Mesothelial cell of epicardium (in vitro differentiated cells): ENCODE measurements at places on chromosomes 3 and 15.

- no peak for DNase-seq
Measured at GRCh38 chr3:58260261-58260731, 22.7 kb downstream of the ABHD6 start.

- DNase-seq, result no peak
Measured at GRCh38 chr3:173217127-173217526, 76.1 kb upstream of the SPATA16 start.

DNA sequence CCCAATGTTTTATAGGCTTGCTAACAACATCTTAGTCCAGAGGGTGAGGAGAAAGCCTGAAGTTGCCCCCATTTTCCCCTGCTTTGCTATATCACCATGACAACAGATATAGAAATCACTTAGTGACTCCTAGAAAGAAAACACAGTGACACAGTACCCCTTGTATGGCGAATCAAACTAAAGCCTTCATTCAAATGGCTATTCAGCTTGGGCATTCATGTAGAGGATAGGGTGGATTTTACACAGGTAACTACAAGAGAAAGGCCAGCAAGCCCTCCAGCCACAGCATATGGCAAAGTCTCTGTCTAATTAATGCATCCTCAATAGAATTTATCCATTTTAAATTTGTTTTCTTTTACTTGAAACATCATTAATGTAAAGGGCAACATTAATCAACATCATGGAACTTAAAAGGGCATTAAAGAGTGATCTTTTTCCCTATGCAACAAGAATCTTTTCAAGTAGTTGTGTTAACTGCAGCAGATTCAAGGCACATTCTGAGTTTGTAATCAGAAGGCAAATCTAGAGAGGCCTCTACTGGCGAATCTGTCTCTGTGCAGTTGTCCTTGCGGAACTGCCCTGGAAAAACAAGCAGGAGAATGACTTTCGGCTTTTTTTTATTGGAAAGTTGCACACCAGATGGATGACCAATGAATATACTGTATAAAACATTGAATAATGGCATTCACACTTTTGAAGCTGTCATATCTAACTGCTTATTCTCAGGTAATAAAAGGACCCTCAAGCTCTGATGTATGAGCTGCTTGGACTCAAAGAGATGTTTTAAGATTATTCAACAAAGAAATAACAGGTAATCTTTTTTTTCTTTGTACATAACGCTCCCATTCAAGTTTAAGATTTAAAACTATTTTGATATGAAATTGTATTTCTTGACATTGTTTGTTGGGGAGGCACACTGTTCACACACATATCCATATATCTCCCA, 621.7 kb upstream of the AGTR1 start:
- DNase-seq, result no peak

DNA sequence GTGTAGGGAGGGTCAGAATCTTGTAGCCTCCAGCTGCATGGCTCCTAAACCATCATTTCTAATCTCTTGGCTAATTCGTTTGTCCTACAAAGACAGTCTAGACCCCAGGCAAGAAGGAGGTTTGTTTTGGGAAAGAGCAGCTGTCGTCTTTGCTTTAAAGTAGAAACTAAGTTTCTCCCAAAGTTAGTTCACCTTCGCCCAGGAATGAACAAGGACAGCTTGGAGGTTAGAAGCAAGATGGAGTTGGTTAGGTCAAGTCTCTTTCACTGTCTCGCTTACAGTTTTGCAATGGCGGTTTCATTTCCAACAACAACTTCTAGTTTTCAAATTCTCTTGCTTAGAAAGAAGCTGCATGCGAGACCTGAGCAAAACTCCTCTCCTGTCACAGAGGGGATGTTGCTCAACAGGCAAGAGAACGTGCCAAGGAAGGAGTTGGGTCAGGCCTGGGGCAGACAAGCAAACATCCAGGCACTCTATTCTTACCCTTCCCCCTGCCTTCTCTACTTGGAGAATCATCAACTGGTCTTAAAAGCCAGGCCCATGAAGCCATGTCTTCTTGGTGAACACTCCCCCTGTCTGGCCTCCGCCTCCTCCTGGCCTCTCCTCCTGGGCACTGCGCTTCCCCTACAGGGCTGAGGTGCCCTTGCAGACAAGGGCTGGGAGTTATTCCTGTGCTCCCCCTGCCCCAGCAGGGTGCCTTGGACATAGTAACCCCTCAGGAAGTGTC, 57.6 kb downstream of the TMEM44 start:
- DNase-seq, result no peak

- DNase-seq, result no peak
Measured at GRCh38 chr15:52200831-52201365, 9.7 kb upstream of the GNB5 start.

DNA sequence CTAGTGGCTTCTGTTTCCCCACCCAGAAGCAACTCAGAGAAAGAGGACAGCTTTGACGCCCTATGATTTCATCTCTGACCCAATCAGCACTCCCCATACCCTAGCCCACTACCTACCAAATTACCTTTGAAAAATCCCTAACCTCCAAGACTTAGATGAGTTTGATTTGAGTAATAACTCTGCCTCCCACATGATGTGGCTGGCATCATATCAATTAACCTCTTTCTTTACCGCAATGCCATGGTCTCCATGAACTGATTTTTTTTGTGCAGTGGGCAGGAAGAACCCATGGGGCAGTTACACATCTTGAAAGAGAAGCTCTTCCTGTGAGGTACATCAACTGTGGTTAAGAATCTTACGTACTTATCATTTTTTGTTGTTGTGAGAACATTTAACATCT, 25.5 kb upstream of the APOD start:
- no peak for DNase-seq

DNA sequence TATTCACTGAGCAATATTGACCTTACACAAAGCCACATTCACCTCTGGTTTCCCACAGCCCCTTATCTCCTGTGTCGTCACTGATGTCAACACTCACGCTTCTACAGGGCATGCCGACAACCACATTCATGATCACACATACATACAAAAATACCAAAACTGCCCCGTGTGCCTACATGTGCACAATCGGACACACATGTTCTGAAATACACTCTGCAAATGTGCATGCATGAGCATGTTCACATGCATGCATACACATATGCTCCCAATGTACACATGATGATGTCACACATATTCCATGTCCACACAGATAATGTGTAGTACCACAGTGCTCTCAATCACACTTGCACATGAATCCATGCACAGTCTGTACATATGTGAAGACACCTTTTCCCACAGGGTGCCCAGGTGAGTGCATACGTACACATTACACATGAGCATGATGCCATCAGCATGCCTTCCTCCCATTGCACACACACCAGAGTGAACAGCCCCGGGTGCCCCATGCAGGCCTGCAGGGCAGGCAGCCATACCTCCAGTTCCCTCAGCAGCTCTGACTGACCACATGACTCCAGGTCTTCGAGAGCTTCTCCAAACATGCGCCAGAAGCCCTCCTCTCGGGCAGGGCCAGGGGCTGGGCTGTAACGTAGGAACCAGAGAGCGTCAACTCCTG, 37.0 kb downstream of the GRIP2 start:
- DNase-seq, result no peak

DNA sequence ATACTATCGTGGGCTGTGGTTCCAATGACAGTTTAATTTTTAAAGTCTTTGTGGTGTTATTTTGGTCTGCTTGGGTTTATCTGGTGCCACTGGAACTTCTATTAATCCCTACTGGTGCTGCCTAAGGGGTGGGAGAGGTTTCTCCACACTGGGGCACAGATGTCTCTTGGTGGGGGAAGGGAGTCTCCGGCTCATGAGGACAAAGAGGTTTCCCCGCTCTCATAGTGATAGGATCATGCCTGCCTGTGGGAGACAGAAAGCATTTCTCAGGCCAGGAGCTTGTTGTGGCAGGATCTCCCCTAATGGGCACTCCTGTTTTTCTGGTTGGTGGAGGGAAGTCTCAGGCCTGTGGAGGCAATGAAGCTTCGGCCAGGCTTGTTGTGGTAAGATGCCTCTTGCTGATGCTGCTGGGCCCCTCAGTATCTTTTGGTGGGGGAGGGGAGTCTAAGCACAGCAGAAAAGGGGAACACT, 84.3 kb upstream of the THRB start:
- no peak for DNase-seq

GRCh38 chr3:182005219-182005618, 293.5 kb downstream of the SOX2 start:
- no peak for DNase-seq

GRCh38 chr3:82087958-82088357, 326.5 kb upstream of the GBE1 start:
- DNase-seq, result no peak

DNA sequence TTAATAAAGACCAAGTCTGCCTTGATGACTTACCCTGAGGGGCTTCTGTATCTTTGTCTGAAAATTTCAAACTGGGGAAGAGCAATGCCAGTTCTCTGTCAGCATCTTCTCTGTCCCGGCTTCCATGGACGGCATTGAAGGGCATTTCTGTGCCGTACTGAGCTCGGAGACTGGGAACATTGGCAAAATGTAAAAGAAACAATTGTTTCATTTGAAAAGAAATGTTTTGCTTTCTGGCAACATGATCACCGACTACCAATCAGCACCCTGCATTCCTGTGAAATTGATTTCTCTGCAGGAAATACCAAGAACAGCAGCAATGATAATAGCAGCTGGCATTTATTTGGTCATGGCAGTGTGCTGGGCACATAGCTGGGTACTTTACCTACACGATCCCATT, 26.2 kb downstream of the NME9 start:
- DNase-seq, result no peak

DNA sequence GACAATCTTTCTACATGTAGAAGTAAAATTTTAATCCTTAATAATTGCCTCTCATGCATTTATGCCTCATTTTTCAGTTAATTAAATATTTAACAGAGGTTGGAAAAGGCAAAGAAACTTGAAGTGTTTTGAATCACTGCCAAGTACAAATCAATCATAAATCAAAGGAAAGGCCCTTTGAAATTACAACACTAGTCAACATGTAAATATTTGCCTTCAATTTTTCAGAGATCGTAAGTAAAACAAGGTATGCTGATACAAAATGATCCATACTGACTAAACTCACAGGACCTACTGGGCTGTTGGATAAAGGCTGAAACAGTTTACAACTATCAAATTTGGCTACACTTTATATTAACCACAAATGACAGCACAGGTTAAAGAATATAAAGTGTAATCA, 33.9 kb downstream of the ZBBX start:
- no peak for DNase-seq

- peak; percentile 59 for DNase-seq
Measured at GRCh38 chr3:159839561-159840379, 148.9 kb upstream of the IL12A start.

- no peak for DNase-seq
Measured at GRCh38 chr3:45034612-45035252, 8.6 kb downstream of the CLEC3B start.

DNA sequence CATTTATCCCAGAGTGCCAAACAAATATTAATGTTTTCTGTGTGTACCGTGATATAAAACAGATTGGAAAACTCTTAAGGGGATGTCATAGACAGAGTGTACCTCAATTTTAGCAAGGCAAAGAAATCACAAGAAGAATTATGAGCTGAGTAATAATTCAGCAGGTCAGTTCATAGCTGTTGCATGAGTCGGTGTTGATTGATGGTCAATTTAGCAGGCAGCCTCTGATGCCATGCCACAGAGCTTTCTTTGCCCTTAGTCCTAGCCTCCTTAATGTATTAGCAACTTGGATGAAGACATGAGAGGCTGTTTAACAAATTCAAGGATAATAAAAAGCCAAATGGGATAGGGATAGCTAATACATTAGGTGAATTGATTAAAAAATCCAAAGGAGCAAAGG, 6.8 kb downstream of the SLC35A5 start:
- DNase-seq, result no peak

DNA sequence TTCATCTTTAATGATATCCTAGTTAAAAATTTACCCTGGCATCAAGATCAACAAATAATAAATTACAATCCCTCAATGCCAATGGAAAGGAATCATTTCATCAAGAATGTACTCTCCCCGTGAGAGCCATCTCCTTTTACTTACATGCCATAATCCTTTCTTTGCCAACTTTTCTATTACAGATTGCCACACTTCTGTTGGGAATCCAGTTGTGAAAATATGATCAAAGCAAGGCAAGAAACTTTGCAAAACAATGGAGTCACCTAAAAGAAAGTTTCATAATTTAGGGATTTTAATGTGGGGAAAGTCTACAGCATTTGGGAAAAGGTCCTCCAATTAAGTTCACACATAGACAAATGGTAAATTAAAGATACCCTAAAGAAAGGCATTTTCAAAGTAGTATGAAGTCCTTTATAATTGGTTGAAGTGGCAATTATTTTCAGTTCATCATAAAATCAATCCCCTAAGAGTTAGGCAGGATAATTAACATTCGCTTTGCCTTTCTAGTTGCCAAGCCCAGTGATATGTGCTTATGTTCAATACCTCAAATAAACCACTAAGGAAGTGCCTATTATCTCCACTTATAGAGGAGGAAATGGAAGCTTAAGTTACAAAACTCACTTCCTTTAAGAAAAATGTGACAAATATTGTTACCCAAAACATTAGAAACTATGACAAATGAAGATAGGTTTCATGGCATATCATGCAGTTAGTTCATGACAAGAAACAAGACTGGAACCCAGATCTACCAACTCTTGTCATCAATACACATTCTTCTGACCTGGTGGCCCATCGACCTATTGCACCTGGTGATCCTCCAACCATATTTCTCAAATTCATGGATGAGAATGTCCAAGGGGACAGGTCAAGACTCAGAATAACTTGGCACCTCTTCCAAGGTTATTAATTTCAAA, 49.1 kb downstream of the TRANK1 start:
- no peak for DNase-seq

DNA sequence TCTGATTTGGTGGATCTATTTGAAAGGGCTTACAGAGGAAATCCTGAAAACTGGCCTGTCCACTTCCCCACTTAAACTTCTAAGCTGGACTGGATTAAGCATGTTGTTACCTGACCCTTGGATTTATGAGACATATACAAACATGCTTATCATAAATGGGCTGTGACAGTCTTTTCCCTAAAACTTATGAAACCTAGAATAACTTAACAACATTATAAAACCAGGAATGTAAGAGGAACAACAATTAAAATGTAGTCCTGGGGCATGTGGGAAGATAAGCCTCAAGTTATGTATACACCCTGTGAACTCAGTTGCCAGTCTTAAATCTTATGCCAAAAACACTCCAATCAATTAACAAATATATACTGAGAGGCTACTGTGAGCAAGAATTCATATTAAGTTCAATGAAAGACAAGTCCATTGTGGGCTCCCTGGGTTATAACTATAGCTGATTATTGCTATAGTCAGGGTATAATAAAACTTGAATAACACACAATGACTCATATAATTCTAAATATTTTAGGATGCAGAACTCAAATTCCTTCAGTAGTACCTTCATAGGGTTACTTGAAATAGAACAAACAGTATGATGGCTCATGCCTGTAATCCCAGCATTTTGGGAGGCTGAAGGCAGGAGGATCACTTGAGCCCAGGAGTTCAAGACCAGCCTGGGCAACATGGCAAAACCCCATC, 87.2 kb upstream of the PPIB start:
- DNase-seq, result no peak

GRCh38 chr3:12706504-12707253, 42.8 kb upstream of the RAF1 start:
- no peak for DNase-seq

GRCh38 chr15:63380808-63381282, 801 bp downstream of the CA12 start:
- no peak for DNase-seq

- DNase-seq, result no peak
Measured at GRCh38 chr3:192482391-192482790, 244.9 kb downstream of the FGF12 start.

- DNase-seq, result no peak
Measured at GRCh38 chr3:28916713-28917499, 364.0 kb upstream of the RBMS3 start.
